ENCODE measurements at places on chromosomes 6 and 20.

GRCh38 chr6:136723780-136724179, 68.5 kb downstream of the MAP3K5 start:
- peak; percentile 20 for DNase-seq

DNA sequence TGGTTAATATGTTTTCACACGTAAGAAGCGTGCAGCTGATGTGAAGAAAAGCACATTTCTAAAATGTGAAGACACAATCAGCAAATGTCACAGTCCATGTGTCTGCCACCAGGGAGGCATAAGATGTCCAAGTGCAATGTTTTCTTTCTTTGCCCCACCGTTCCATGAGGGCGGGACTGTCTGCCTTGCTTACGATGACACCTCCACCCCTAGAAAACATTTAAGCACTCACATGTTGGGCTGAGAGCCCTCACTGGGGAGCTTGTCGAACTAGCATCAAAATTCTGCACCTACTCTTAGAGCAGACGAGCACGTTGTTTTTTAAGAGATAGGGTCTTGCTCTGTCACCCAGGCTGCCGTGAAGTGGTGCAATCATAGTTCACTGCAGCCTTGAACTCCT, 57.6 kb downstream of the PSMG4 start:
- no peak for DNase-seq

GRCh38 chr6:155481215-155481614, 25.6 kb upstream of the NOX3 start:
- DNase-seq = no peak

DNA sequence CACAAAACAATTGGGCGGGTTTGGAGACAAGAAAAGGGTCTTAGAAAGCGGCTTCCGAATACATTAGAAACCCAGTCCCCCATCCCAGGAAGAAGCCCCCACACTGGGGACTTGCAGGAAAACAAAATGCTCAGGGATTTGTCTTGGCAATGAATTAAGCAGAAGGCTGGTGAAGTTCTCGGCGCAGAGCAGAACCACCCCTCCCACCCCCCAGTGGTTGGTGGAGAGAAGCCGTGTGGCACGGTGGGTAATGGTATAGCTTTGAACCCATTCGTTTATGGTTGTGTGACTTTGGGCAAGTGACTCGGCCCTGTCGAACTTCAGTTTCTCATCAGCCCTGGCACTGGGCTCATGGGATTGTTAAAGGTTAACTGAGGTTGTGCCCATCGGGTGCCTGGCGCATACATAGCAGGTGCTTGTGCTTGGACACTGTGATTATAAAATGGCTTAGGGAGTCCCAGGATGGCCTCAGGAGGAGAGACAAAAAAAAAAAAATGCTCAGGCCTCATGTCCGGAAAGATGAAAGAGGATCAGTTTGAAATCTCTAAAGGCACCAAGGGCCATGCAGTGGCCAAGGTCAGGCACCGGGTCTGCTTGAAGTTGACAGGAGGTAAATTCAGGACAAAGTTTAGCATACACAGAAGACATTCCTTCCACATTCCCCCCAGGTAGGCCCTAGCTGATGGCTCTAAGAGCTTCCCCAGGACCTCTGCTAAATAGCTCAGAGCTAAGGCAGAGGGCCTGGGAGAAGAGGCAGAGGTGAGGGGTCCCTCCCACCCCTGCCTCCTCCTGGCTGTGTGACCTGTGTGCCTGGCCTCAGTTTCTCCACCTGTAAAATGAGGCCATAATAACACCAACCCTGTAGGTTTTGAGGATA, 120.1 kb upstream of the PTPN1 start:
- DNase-seq = no peak

DNA sequence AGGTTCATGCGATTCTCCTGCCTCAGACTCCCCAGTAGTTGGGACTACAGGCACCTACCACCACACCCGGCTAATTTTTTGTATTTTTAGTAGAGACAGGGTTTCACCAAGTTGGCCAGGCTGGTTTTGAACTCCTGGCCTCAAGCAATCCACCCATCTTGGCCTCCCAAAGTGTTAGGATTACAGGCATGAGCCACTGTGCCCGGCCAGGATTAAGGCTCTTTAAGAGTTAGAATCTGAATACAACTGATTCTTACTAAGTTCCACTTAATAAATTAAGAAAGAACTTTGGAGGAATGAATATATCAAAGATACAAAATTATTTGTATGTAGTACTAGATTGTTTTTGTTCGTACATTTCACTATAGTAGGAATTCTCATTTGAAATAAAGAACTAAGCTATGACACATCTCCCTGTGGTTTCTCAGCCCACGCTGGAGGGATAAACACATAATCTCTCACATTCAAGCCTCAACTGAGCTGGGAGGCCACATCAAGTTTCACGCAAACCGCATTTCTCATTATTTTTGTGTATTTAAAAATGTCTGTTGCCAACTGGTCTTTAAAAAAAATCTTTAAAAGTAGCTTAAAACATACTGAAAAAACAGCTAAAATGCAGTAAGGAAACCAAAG, 34.2 kb downstream of the DTNBP1 start:
- DNase-seq = peak; percentile 60

- no peak for DNase-seq
These were observed 16.6 kb upstream of the MAP1LC3A start for GRCh38 chr20:34541917-34542316.

DNA sequence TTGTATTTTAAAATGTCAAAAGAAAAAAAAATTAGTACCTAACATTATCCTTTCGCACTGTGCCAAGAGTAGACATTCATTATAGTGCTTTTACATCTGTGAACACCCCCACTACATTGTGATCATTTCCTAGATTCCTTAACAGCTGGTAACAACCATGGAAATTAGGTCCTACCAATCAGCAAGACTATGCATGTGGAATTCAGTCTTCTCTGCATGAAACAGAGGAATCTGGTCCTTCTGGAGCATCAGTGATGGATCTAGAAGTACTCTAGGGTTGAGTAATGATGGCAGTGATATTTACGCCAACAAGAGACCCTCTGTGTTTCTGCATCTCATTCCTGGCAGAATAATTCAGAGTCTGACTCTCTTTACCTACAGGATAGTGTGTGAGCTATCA, 9.4 kb downstream of the OR12D1 start:
- DNase-seq = no peak

- DNase-seq = no peak
These were observed 12.0 kb downstream of the TTI1 start for GRCh38 chr20:38021087-38021772.

DNA sequence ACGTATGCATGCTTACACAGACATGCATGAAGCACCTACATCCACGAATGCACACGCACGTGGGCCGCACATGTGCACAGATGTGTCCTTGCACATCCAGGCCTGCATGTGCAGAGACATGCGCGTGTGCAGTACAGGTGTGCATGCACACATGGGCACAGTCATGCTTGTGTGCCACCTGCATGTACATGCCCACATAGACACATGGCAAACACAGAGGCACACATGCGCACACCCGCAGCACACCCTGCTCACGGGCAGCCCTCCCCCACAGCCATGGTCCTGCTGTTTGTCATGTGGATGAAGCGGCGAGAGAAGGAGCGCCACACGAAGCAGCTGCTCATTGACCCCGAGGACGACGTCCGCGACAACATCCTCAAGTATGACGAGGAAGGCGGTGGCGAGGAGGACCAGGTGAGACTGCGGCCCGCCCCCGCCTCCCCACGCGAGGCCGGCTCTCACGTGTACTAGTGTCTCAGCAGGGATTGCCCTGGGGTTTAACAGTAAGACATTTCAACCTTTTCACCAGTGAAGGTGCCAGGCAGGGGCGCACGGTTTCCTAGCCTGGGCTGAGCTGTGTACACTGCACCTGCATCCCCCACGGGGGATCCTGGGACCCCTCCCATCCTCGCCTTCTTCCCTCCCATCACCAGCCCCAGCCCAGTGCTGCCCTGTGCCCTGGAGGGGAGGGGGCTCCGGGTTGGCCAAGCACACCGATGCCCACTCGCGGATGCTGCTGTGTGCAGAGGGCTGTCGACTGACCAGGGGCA, 132.8 kb downstream of the TAF4 start:
- DNase-seq = no peak

- peak; percentile 71 for DNase-seq
These were observed 36.5 kb upstream of the MPC1 start for GRCh38 chr6:166419286-166419685.
